HepG2 (cell line): ENCODE measurements at places on chromosomes 6 and 20.

DNA sequence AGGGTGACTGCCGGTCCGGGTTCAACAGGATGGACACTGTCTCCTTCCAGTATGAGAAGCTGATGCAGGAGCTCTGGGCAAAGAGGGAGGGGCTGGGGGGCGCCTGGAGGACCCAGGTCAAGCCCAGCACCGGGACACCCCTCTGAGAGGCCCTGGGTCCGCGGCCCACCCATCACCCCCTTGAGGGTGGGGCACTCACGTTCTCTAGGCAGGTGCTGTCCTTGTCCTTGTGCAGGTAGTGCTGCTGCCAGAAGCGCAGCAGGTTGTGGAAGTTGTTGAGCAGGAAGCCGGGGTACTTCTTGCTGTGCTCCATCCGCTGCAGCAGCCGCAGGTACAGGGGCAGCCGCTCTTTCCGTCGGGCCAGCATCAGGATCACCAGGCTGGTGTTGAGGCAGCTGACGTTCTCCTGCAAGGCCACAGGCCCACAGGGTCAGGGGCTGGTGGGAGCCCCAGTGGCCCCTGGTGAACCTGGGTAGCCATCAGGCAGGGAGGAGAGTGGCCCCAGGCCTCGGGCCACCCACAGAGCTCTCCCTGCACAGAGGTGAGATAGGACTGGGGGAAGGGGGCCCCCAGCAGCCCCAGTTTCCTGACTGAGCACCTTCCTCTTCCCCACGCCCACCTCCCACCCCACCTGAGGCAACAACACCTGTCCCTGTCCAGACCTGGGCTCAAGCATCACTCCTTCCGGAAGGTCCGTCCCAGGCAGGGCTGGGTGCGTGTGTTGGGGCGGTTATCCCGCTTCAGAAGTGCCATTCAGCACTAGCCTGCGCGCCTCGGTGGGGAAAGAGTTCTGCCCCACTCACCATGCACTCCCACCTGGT, 47.8 kb downstream of the MYH7B start:
- no peak for DNase-seq

DNA sequence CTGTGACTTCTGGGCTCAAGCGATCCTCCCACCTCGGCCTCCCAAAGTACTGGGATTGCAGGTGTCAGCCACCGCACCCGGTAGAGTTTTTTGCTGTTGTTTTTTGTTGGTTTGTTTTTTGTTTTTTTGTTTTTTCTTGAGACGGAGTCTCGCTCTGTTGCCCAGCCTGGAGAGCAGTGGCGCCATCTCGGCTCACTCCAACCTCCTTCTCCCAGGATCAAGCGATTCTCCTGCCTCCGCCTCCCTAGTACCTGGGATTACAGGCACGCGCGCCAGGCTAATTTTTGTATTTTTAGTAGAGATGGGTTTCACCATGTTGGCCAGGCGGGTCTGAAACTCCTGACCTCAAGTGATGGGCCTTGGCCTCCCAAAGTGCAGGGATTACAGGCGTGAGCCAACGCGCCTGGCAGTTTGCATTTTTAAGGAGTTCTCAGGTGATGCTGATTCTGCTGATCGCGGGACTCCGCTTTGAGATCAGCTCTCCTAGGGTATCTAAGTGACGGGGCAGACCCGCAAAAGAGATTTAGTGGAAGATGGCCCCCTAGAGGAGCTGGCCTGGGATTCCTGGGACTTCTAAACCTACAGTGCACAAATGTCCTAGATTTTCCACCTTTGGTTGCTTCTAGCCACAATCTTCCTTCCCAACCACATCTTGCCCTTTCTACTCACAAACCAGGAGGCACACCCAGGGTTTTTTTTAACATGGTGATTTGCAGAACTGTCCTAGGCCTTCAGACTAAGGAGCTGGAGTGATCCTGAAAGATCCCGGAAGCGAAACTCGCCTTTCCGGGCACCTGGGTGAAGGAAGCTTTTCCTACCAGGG, 45.2 kb downstream of the DPPA5 start:
- DNase-seq: no peak

DNA sequence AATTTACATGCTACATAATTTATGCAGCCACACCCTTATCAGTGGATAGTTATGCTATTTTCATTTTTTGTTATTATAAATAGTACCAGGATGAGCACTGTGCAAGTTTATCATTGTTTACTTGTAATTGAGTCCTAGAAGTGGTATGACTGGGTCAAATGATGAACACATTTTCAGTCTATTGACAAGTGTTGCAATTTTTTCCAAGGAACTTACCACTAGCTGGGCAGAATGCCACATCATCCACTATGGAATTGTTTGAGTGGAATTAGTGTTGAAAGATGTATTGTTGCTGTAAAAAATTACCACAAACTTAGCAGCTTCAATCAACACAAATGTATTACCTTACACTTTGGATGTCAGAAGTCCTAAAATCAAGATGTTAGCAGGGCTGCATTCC, 38.1 kb upstream of the OPN5 start:
- DNase-seq: no peak

- no peak for DNase-seq
Observed at GRCh38 chr6:149170564-149171452, 146.7 kb upstream of the TAB2 start.

DNA sequence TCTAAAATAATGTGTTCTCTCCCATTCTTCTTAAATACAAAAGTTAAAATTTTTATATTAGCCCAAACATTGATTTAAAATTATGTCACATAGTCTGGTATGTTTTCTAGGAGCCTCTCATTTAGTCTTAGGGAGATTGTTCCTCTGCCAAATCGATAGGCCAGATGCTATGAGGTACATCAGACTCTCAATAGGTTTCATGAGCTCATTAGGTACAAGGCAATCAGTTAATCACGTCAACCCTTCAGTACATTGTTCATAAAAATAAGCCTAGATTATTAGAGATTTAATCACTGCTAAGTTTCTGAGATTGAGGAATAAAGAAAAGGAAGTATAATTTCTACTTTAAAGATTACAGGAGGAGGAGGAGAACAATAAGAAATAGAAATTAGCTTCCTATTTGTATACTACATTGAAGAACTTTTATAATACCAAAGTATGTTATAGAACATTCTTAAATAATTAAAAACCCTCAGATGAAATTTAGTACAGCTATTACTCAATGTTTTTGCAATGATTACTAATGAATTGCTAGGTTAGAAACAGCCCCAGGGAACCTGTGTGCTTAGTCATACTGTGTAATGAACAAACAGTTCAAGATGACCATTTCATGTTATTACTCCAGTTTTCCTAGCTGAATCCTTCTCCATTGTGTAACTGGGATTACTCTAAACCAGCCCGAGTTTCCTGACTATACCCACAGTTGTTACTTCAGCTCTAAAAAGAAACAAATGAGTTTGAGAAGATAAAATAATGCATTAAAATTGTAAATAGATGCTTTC, 117.0 kb downstream of the BMP5 start:
- peak; percentile 5 for DNase-seq

DNA sequence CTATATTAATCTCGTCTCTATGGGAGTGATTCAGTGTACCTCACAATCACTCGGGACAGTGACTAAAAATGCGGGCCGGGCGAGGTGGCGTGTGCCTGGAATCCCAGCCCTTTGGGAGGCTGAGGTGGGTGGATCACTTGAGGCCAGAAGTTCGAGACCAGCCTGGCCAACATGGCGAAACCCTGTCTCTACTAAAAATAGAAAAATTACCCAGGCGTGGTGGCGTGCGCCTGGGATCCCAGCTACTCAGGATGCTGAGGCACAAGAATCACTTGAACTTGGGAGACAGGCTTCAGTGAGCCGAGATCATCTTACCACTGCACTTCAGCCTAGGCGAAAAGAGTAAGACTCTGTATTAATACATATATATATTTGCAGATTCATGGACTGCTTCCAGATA, 17.4 kb downstream of the POPDC3 start:
- no peak for DNase-seq

GRCh38 chr6:38218235-38218634, 398.7 kb downstream of the ZFAND3 start:
- no peak for DNase-seq
